ENCODE measurements at places on chromosomes 16 and 17.

GRCh38 chr17:41544491-41544892 is 16.4 kb upstream of the KRT19 start:
- no peak for DNase-seq

DNA sequence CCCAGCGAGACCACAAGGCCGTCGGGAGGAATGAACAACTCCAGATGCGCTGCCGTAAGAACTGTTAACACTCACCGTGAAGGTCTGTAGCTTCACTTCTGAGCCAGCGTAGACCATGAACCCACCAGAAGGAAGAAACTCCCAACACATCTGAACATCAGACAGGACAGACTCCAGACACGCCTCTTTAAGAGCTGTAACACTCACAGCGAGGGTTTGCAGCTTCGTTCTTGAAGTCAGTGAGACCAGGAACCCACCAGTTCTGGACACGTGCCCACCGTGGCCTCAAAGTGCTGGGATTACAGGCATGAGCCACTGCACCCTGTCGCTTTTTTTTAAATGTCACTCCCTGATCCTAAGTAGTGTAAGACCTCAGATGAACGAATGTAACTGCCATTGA is 17.3 kb downstream of the KPNA2 start:
- no peak for DNase-seq

- no peak for DNase-seq
Measured at GRCh38 chr17:83046448-83047181, 32.8 kb upstream of the METRNL start.

GRCh38 chr17:35930211-35931065 is at the start of gene RDM1:
Gene RDM1, minus strand, starts transcription at chr17:35930773. Its CDS starts 46 bp downstream, at chr17:35930727.
- peak; percentile 81 for DNase-seq

DNA sequence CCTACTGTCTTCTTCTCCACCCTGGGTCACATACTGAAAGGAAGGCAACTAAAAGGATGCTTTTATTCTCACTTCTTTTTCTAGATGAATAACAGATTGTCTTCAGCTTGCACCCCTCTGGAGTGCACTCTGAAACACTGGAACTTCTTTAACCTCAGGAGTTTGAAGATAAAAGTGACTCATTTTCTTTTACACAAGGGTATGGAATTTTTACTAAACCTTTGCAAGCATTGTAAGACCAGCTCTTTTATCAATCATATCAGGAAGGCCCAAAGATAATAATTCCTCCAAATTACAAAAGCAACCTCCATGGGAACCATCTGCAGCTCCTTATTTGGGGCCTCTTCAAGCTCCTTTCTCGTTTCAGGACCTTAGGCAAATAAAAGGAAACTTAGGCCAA is 193.5 kb upstream of the KIF2B start:
- no peak for DNase-seq

GRCh38 chr17:44363613-44364159 is at the start of gene FAM171A2:
Gene FAM171A2, minus strand, starts transcription at chr17:44363853. Its CDS starts 139 bp downstream, at chr17:44363714.
- DNase-seq = peak; percentile 59

GRCh38 chr17:62714016-62714777 is 86.7 kb downstream of the MRC2 start:
- DNase-seq = no peak

GRCh38 chr17:60743282-60743681 is 65.6 kb downstream of the BCAS3 start:
- DNase-seq = no peak

DNA sequence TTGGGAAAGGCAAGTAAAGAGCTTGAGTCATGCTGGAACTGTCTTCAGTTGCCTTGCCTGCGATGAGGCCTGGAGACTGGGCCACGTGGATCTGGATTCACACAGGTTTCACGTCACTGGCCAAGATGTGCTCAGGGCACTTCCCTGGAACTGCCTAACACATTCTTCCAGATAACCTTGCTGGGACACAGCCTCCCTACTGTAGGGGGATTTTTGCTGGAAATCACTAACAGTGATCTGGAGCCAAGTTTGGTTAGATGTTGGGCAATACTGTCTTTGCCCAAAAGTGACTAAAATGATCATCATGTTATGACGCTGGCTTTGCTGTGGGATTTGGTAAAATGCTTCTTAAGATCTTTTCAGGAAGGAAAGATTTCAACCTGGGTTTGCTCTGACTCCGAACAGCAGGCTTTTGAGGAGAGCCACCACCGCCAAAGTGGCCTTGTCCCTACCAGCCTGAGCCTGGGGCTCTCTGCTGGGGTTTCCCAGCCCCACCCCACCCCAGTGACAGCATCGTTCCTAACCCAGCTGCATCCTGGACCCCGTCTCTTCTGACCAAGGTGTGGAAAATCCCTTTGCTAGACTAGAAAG is 14.7 kb downstream of the C1QTNF1 start:
- DNase-seq = no peak

DNA sequence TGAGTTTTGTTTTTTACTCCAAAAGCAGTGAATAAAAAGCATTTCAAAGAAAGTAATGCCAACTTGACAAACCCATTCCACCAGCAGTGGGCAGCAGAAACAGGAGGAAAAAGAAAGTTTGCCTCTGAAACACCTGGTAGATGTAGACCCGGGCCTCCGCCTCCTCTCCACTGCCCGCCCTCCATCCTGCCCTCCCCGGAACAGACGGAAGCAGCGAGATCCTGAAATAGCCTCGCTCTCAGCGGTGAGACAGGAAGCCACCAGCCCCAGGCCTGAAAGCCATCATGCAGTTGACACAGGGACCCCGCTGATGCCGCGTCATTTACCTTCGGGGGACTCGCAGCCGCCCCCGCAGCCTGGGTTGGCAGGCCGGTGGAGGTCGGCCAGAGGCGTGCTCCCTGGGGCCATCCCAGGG is 67.8 kb downstream of the C16orf78 start:
- DNase-seq = peak; percentile 73

GRCh38 chr16:4718466-4718865 is 15.6 kb downstream of the ANKS3 start:
- DNase-seq = no peak

- DNase-seq = no peak
Measured at GRCh38 chr16:31071861-31072260, 2.2 kb downstream of the ZNF668 start.

DNA sequence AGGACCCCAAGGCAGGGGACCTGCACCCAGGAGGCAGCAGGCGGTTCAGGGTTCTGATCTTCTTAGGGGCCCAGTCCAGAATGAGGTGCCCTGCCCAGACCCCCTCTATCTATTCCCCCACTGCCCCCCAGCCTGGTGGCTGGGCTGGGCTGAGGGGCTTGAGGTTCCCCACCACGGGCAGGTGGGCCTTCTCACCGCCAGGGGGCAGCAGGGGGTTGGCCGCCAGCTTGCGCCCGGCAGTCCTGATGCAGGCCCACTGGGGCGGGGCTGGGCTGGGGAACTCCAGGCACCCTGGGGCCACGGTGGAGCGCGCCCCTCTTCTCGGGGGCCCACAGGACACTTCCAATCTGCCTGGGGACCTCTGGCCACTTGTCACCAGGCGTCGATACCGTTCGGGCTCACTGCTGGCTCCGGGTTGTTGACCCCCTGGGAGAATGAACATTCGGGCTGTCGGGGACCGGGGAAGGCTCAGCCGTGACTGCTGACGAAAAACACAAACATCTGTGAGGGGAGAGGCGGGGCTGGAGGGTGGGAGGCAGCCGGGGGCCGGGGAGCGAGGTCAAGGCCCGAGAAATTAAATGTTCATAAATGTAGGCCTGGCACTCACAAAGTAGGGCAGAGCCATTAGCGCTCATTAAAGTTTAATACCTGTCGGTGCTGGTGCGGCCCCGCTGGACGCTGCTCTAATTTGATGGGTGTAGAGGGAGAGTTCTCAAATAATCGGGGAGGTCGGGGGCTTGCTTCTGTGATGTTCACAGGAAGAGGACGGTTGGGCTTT is 219.3 kb upstream of the GSE1 start:
- DNase-seq = peak; percentile 71

- DNase-seq = no peak
Measured at GRCh38 chr17:67570797-67571196, 146.9 kb upstream of the NOL11 start.

DNA sequence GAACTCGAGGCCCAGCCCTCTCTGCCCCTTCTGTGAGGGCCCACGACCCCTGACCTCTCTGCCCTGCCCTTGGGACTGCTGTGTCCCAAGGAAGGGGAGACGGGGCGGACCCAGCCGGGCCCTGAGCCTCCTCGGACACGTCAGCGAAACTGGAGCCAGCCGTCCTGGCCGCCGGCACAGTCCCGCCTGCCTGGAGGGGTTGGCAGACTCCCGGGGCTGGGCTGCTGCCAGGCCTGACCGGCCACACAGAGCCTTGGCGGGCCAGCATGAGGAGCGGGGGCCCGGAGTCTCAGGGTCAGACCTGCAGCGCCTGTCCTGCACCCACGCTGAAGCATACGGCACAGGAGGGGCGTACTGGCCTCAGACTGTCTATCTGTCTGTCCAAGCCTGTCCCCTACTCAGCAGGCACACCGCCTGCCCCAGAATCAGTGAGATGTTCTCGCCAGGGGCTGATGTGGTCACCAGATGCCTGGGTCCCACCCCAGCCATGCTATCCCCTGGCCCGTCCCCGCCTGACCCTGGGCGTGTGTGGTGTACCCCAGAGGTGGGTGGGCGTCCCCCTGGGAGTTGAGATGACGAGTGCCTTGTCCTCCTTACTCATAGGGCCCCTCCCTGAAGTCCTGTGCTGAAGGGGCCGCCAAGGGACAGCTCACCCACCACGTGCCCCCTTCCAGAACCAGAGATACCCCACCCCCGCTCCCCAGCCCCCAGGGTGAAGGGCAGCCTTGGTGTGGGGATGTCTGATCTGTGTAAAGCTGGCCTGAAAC is 4.7 kb downstream of the VASN start:
- DNase-seq = no peak

- no peak for DNase-seq
Measured at GRCh38 chr17:13256545-13256944, 238.7 kb upstream of the ELAC2 start.

DNA sequence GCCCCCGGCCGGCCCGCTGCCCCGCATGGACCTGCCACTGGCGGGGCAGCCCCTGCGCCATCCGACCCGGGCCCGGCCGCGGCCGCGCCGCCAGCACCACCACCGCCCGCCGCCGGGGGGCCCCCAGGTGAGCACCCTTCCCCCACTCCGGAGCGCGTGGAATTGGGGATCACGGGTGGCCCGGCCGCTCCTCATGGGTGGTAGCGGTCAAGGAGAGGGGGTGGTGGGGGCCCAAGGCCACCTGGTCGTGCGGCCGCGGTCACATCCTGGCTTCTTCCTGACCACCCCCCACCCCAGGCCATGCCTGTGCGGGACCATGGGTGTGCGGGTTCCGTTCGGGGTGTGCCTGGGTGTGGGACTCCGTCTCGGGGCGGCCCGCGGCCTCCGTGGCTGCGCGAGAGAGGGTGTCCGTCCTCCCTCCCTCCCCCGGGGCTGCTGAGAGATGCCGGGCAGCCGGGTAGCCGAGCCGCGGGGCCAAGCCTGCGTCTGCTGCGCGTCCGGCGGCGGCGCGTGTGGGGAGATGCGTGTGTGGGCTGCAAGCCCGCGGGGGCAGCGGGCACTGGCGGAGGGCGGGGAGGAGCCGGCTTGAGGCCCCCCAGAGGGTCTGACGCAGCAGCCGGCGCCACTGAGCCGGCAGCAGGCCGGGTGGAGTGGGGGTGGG is 6.8 kb downstream of the ACD start:
- no peak for DNase-seq

All from activated gamma-delta T cell treated with Interleukin-2 at 50 U/mL for 16 hours (primary cell).